ENCODE measurements at places on chromosomes 2 and 18.

GRCh38 chr2:175575346-175576258, 394.1 kb upstream of the ATP5MC3 start:
- no peak for DNase-seq

- DNase-seq = no peak
Measured at GRCh38 chr18:63237881-63238692, 81.5 kb downstream of the BCL2 start.

- no peak for DNase-seq
Measured at GRCh38 chr2:142140434-142140845, 9.6 kb upstream of the LRP1B start.

GRCh38 chr2:134389381-134389780, 135.5 kb downstream of the MGAT5 start:
- no peak for DNase-seq

GRCh38 chr2:35708411-35708923, 647.1 kb upstream of the CRIM1 start:
- no peak for DNase-seq

DNA sequence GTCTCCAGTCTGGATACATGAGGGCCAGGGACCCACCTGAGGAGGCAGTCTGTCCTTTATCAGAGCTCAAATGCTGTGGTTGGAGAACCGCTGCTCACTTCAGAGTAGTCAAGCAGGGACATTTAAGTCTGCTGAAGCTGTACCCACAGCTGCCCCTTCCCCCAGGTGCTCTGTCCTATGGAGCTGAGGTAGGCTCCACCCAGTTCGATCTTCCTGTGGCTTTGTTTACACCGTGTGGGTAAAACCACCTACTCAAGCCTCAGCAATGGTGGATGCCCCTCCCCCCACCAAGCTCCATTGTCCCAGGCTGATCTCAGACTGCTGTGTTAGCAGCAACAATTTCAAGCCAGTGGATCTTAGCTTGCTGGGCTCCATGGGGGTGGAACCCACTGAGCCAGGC, 731.4 kb upstream of the HS6ST1 start:
- DNase-seq = no peak
